ENCODE measurements at places on chromosomes 16 and 17. TPM values are rescaled to one million over a fixed set of nuclear protein-coding genes. Genes with fewer than 3 reads are reported as not detected.

SLFN12L gene
- total RNA-seq = 0.79 TPM

KRT20 gene
- total RNA-seq = not detected

PPM1E gene
- total RNA-seq = 10.4 TPM

TUBD1 gene
- 12.7 TPM for total RNA-seq

MT1A gene
- total RNA-seq = 85.1 TPM

KRT9 gene
- not detected for total RNA-seq

EMP2 gene
- total RNA-seq = 11.4 TPM

GAS2L2 gene
- 0.06 TPM for total RNA-seq

KRTAP4-1 gene
- not detected for total RNA-seq

GRCh38 chr17:57256708-57257112, 387 bp downstream of the MSI2 start:
- H3K27ac ChIP-seq = peak overlapping the region; percentile 99
- no peaks in the 10 kb centered on the region for H3K27me3 ChIP-seq
- DNase-seq = peak; percentile 69

- no peaks in the 10 kb centered on the region for H3K27me3 ChIP-seq
- peak; percentile 29 for DNase-seq
- H3K36me3 ChIP-seq = no peaks in the 10 kb centered on the region
- H3K4me1 ChIP-seq = peaks cover 50% of the 10 kb centered on the region
- H3K27ac ChIP-seq = peak overlapping the region; percentile 13
- no peak overlapping the region for H3K4me3 ChIP-seq
These were observed 25.6 kb downstream of the ITGB3 start for GRCh38 chr17:47279062-47279801.

DNA sequence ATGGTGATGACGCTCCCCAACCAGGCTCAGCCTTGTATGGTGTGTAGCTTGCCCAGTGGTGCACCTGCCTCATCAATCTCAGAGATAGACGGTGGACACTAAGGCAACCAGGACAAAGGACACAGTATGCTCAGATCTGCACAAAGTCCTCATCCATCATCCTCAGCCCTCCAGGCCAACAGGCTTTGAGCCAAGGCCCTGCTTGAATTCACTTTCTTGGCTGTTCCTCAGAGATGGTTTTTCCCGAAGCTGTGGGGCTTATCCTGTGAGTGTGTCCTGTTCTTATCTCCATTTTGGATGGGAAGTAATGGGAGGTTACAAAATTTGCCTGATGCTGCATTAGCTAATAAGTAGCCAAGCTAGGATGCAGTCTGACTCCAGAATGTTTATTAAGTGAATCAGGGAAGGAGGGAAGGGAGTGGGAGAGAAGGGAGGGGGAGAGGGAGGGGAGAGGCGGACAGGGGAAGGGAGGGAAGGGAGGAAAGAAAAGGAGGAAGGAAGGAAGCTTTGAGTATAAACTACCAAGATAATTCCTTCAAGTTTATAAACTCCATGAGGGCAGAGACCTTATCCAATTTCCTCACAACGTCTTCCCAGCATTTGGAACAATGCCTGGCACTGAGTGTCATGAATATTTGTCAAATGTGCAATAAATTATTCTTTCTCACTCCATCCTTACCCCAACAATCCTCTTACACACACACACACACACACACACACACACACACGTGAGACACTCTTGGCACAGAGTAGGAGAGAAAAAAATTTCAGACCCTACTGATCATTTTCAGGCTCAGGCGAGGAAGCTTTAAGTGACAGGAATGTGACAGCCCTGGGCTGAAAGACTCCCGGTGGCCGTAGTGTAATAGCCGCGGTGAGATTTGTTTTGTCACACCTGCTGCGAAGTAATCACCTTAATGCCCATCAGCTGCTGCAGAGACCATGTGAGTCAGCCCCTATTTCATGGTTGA, 84.3 kb downstream of the BMERB1 start:
- H3K4me1 ChIP-seq = peaks cover 28% of the 10 kb centered on the region
- no peak overlapping the region for H3K27ac ChIP-seq
- peak; percentile 92 for DNase-seq
- H3K27me3 ChIP-seq = no peaks in the 10 kb centered on the region
- H3K36me3 ChIP-seq = no peaks in the 10 kb centered on the region
- H3K4me3 ChIP-seq = no peak overlapping the region

DNA sequence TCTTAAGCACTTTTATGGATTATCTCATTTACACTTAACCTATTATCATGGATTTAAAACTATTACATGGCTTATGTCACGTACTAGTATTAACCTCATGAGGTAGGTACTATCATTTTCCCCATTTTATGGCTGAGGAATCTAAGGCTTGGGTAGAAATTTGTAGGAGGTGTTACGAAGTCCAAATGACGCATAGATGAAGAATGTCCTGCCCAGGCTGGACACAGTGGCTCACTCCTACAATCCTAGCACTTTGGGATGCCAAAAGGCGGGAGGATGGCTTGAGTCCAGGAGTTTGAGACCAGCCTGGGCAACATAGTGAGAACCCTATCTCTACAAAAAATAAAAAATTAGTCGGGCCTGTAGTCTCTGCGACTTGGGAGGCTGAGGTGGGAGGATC, 4.8 kb upstream of the C1QL1 start:
- no peak for DNase-seq
- peaks cover 15% of the 10 kb centered on the region for H3K4me1 ChIP-seq
- H3K27ac ChIP-seq = no peak overlapping the region
- H3K36me3 ChIP-seq = no peaks in the 10 kb centered on the region
- peaks cover 18% of the 10 kb centered on the region for H3K27me3 ChIP-seq
- no peak overlapping the region for H3K4me3 ChIP-seq

DNA sequence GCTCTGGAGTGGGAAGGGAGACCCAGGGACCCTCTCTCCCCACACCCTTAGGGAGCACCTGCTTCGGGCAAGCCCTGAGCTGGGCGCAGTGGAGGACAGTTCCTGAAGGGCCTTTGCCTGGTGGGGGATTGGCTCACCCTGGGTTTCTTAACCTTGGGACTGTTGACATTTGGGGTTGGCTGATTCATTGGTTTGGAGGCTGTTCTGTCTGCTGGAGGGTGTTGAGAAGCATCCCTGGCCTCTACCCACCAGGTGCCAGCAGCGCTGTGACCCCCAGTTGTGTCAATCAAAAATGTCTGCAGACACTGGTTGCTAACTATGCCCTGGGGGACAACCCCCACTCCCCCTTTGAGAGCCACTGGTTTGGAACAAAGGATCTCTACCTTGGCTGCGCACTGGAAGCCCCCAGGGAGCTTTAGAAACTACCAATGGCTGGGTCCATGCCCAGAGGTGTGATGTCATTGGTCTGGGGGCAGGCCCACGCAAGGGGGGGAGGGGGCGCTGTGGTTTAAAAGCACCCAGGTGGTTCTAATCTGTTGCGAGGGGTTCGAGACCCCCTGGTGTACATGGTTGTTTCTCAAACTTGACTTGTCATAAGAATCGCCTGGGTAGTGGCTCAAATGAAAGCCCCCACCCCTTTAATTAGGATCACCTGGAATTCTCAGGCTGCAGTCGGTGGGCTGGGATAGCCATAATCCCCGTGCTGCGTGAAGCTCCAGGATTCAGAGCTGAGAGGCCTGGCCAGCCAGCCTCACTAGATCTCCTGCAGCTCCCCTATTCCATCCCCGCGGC, 151.9 kb upstream of the GSE1 start:
- H3K36me3 ChIP-seq = no peaks in the 10 kb centered on the region
- no peaks in the 10 kb centered on the region for H3K27me3 ChIP-seq
- H3K4me3 ChIP-seq = no peak overlapping the region
- DNase-seq = peak; percentile 39
- H3K4me1 ChIP-seq = peaks cover 33% of the 10 kb centered on the region

- no peaks in the 10 kb centered on the region for H3K4me1 ChIP-seq
- no peak overlapping the region for H3K4me3 ChIP-seq
- no peak for DNase-seq
- H3K27ac ChIP-seq = no peak overlapping the region
These were observed 311.3 kb downstream of the GRIN2A start for GRCh38 chr16:9870962-9871361.

- no peak overlapping the region for H3K27ac ChIP-seq
- no peak overlapping the region for H3K4me3 ChIP-seq
- H3K27me3 ChIP-seq = no peaks in the 10 kb centered on the region
- no peaks in the 10 kb centered on the region for H3K4me1 ChIP-seq
These were observed 9.8 kb downstream of the MYBBP1A start for GRCh38 chr17:4545217-4545951.

DNA sequence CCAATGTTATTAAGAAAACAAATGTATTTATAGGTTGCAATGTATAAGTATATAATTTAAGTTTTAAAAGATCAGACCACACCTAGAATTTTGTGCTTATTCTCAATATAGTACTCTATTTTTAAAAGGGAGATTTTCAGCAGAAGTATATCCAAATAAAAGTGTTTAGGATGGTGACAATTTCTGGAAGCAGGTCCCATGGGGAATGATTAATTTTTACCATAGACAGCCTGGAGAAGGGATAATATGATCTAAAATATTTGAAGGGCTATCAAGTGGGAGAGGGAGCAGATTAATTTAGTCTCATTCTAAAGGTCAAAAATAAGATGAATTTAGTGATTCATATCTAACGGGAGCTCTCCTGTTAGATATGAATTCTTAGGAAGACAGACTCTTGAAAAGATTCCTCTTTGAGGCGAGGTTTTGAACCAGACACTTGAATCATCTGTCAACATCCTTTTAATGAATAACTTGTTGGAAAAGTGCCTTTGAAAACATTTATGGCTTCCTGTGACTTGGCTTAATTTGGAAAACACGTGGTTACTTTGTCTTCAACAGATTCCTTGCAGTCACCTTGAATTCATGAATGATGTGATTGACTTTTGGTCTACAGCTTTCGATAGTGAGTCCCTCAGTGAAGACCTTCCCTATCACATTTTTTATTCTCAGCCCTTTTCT, 29.3 kb upstream of the SMIM36 start:
- H3K27me3 ChIP-seq = no peaks in the 10 kb centered on the region
- H3K4me3 ChIP-seq = no peak overlapping the region
- H3K4me1 ChIP-seq = no peaks in the 10 kb centered on the region
- H3K36me3 ChIP-seq = no peaks in the 10 kb centered on the region
- DNase-seq = no peak
- no peak overlapping the region for H3K27ac ChIP-seq

DNA sequence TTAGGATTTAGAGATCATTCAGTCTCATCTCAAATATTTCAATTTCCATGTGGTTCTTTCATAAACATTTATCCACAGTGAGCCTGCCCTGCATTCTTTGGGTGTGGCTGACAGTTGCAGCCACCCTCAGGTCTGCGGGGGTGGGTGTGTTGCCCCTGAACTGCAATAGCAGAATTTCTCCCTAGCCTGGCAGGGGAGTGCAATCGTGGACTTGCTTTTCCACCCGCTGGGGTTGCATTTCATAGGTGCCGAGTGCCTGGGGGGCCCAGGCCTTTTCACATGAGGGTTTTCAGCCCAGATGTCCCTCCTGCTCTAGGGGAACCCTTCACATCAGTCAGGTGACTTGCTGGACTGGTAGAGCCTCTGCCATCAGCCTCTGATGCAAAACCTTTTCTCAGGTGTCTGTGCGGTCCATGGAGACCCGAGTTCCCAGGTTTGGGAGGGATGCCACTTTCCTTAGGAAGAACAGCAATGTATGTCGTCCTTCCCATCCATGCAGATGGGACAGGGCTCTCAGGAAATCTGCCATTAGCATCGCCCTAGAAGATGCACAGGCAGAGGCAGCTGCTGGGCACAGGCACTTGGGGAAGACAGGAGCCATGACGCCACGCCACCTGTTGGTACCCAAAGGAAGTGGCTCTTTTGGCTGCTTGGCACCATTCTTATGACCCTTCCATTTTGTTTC, 2.4 kb upstream of the USP36 start:
- no peak overlapping the region for H3K27ac ChIP-seq
- H3K4me3 ChIP-seq = no peak overlapping the region
- peak; percentile 58 for DNase-seq
- no peaks in the 10 kb centered on the region for H3K36me3 ChIP-seq

DNA sequence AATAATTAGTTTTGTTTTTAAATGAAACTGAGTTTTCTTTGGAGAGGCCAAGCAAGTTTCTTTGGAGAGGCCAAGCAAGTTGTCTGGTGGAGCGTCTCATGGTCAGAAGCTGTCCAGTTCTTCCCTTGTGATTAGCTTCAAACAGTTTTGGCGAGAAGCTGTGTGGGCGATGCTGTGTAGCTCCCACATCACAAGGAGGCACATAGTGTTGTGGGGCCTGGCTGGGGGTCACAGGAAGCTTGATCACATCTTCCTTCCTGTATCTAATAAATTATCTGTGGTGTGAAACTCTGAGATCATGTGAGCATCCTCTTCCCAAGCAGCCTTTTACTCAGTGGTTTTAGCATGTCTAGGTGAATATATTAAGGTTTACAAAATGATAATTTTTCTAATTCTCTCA, 33.9 kb downstream of the SPECC1 start:
- no peaks in the 10 kb centered on the region for H3K4me1 ChIP-seq
- no peak overlapping the region for H3K27ac ChIP-seq
- no peaks in the 10 kb centered on the region for H3K27me3 ChIP-seq
- no peak for DNase-seq
- no peak overlapping the region for H3K4me3 ChIP-seq

GRCh38 chr17:71870546-71870862, 250.3 kb upstream of the SOX9 start:
- H3K27me3 ChIP-seq = no peaks in the 10 kb centered on the region
- H3K36me3 ChIP-seq = no peaks in the 10 kb centered on the region

GRCh38 chr16:9334103-9334502, 242.7 kb downstream of the HAPSTR1 start:
- H3K4me3 ChIP-seq = no peak overlapping the region
- H3K36me3 ChIP-seq = no peaks in the 10 kb centered on the region
- no peaks in the 10 kb centered on the region for H3K4me1 ChIP-seq
- no peak for DNase-seq

DNA sequence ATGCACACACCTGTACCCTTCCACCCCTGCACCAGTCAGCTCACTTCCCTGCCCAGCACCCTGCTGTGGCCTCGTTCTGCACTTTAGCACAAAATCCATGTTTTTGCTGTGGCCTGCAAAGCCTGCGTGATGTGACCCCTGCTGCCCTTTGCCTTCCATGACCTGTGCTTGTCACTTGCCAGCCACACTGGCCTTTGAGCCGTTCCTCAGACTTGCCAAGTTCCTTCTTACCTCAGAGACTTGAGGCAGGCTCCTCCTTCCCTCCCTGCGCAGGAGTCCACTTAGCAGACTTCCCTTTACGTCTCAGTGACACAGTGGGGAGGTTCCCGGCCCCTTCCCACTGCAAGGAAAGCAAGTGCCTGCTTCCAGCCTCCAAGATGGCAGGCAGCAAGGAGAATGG, 134.7 kb downstream of the SNX29 start:
- H3K27me3 ChIP-seq = no peaks in the 10 kb centered on the region
- no peak overlapping the region for H3K4me3 ChIP-seq
- no peak overlapping the region for H3K27ac ChIP-seq
- no peak for DNase-seq

- H3K4me3 ChIP-seq = peak overlapping the region; percentile 35
- no peaks in the 10 kb centered on the region for H3K27me3 ChIP-seq
- peaks cover 6% of the 10 kb centered on the region for H3K4me1 ChIP-seq
These were observed 1.4 kb upstream of the GRIN2C start for GRCh38 chr17:74860872-74861661.
